Stimulated activated CD8-positive, alpha-beta memory T cell treated with anti-CD3 and anti-CD28 coated beads, Interleukin-12 subunit alpha, Interleukin-12 subunit beta, amount 100 ng/mL, for 4 hours (primary cell): ENCODE measurements at places on chromosomes 1 and 21.

DNA sequence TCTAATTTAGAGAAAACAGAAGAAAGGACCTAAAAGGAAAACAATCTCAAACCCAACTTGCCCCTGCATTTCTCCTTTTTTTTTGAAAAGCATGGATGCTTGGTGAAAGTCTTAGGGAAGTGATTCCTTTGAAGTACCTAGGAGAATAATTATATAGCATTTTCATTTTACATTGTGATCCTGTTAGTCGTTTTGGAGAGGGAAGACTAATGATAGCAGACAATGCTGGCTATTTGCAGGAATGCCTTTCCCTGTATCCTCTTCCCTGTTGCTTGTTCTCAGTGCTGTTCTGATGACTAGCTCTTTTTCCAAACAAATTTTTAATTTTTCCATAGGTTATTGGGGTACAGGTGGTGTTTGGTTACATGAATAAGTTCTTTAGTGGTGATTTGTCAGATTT, 53.9 kb downstream of the LAMC1 start:
- no peak for DNase-seq

GRCh38 chr1:175278734-175279116, 86.1 kb upstream of the KIAA0040 start:
- no peak for DNase-seq

DNA sequence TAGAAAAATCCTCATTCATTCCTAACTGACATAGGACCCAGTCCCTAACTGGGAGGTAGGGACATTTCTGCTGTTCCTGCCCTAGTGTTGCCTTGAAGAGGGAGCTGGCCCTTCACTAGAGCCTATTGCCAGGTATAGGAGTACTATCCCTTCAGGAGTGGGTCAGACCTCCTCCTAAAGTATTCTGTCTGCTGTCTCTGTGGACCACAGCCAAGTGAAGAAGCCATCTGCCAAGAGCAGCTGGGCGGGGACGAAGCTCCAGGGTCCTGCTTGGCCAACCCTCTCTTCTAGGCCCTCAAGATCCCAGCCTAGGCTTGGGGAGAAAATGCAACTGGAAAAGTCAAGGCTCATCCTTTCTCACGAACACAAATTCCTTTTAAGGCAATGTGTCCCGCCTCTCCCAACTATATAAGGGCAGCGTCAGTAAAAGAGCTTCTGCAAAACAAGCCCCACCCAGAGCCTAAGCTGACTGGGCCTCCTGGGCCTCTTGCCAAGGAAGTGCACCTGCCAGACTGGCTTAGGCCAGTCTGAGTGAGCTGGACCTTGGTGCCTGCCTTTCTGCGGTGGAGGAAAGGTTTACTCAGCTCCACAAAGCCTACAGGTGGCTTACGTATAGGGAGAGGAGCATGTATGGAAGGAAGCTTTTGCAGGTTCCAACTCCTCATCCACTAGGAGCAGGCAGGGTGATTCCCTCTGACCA, 638 bp upstream of the TUFT1 start:
- DNase-seq, result no peak

DNA sequence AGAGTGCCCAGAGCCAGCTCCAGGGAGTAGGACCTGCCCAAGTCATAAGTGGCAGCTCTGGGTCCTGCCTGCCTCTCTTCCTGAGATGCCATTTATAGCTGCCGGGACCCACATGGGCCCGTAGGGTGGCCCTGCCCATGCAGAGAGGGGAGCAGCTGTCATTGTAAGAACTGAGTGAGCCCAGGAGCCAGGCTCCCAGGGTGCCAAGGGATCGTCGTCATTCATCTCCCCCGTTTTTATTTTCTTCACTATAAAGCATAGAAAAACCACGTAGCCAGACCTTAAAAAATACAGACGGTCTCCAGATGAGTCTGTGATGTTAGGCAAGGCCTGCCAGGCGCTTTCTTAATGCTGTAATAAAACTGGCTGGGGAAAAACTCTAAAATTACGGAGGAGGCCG, 90.7 kb downstream of the IGSF21 start:
- DNase-seq, result no peak

- DNase-seq, result no peak
Measured at GRCh38 chr1:43873851-43874250, 59.8 kb upstream of the ARTN start.

GRCh38 chr1:48495911-48496310, 23.9 kb upstream of the SPATA6 start:
- no peak for DNase-seq

DNA sequence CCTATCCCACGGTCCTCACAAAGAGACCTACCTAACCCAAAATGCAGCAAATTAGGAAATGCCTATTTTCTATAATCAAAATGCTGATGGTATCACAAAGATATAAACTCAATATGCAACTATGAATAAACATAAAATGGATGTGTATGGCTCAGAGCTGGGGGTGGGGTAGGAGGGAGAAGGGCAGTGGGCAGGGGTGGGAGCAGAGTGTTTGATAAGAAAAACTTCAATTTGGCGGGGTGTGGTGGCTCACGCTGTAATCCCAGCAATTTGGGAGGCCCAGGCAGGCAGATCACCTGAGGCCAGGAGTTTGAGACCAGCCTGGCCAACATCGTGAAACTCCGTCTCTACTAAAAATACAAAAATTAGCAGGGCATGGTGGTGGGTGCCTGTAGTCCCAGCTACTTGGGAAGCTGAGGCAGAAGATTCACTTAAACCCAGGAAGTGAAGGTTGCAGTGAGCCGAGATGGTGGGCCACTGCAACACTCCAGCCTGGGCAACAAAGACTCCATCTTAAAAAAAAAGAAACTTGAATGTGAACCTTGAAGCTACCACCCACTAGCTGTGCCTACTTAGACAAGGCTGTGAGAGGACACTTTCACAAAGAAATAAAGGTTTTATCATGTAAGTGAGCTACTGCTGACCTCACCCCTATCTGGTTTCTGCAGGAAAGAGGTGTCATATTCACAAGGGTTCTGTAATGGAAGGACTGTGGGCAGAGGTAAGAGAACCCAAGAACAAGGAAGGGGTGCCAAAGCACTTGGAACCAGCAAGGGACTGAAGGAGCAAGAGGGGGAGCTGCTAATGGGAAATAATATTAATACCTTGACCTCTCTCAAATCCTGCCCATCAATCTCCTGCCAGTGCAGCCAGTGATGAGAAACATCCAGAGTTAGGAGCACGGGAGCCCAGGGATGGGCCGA, 53.0 kb downstream of the HLCS start:
- DNase-seq, result no peak

DNA sequence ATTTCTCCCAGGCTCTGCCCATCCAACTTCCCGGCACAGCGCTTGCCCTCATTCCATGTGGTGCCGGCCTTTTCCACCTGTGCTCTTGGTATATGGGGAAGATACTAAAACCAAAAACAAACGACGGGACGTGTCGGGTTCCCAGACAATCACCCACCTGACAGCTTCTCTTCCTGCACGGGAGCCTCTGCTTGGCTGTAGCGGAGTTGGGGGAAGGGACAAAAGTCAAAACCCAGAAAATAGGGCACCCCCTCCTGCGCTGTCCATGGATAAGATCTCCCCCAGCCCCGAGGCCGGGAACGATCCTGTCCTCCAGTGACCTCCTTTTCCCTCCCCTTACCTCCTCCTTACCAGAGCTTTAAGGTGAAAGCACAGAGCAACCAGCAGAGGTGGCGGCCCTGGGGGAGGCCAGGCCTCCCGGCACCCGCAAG, 640 bp downstream of the JTB start:
- no peak for DNase-seq

GRCh38 chr1:204014336-204014735, 58.6 kb upstream of the SOX13 start:
- DNase-seq, result no peak

GRCh38 chr1:167297222-167298214, 76.8 kb downstream of the POU2F1 start:
- DNase-seq, result no peak

DNA sequence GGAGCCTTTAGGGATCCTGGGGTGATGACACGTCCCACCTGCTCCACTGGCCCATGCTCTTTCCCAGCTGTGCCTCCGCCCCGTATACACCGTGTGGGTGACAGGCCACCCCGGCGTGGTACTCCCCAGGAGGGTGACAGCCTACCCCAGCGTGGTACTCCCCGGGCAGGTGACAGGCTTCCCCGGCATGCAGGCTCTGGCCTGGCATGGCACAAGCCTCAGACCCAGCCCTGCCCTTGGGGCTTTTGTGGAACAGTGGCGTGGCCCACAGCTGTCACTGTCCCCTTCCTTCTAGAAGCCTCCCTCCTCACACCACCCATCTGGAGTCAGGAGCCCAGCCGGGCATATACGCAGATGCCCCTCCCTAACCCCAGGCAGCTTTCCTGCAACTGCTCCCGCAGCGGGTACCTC, 4.7 kb upstream of the PFKL start:
- DNase-seq, result no peak

DNA sequence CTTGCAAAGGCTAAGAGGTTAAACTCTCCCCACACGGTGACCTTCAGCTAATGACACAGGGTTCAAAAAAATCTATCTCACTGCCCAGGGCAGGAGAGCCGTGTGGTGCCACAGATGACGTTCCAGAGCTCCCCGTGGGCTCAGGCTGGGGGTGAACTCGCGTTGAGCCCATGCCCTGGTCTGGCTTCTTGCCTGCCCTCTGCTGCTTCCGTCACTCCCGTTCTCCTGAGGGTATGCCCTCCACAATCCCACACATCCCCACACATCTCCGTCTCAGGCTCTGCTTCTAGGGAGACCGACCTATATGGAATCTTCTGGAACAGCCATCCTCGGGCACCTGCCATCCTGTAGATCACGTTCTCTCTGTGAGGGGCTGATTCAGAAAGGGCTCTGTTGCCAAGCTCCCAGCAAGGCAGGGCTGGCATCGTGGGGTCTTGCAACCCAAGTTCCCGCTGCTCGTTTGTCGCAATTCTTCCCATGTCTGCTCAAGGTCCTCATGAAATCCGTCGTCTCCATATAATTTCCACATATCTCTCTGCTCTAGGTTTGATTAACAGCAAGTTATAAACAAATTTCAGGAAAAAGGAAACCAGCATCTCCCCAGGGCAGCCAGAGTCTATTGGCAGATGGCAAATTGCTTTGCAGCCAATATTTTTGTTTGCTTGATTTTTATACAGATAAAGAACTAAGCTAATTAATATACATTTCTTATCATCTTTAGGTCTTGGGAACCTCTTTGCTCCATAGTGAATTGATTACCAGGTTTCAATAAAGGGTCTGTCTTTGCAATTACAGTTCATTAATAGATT, 278.2 kb downstream of the PTPRU start:
- no peak for DNase-seq

DNA sequence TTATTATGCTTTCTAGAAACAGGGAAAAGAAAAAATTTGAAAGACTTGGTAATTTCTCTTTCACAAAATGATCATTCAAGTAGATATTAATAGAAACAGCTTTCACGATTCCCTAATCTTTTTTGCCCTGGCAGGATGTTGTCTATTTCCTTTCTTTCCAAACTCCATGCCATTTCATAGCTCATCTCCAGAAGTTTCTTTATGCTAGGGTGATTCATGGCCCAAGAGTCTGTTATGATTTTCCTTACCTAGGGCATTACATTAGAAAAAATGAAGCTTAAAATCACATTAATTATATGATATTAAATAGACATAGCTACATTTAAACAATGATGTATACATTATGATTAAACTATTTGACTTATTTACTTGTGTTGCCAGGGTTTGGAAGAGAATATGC, 762.1 kb downstream of the LTN1 start:
- DNase-seq, result no peak

- DNase-seq, result no peak
Measured at GRCh38 chr1:1039145-1039910, 19.4 kb downstream of the AGRN start.

- no peak for DNase-seq
Measured at GRCh38 chr1:223429313-223429731, 36.1 kb downstream of the CCDC185 start.

DNA sequence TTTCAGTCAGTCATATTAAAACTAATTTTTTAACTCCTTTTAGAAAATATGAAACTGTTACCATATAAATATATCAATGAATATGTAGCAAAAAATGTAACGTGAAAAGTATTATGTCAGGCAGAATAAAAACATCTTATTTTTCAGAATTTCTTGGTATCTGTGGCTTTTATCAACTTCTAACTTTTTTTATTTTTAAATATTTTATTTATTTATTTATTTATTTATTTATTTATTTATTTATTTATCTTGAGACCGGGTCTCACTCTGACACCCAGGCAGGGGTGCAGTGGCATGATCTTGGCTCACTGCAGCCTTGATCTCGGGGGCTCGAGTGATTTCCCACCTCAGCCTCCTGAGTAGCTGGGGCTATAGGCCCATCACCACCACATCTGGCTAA, 87.6 kb downstream of the C21orf91 start:
- no peak for DNase-seq
